ENCODE measurements at places on chromosomes 6 and 20.

- no peak for DNase-seq
Observed at GRCh38 chr6:7314414-7314813, 1.4 kb upstream of the SSR1 start.

DNA sequence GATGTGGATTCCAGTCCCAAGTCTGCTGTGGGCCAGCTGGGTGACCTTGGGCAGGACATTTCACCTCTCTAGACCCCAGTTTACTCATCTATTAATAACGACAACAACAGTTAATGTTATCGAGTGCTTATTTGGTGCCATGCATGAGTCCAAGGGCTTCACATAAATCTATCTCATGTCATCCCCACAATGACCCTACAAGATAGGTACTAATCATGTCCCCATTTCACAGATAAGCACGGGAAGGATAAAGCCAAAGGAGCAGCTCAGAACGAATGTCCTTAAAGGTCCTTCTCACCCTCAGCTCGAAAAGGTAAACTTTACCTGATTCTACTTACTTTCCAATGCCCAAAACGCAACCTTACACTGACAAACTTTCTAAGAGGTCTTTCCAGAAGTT is 35.7 kb downstream of the TRAM2 start:
- no peak for DNase-seq

DNA sequence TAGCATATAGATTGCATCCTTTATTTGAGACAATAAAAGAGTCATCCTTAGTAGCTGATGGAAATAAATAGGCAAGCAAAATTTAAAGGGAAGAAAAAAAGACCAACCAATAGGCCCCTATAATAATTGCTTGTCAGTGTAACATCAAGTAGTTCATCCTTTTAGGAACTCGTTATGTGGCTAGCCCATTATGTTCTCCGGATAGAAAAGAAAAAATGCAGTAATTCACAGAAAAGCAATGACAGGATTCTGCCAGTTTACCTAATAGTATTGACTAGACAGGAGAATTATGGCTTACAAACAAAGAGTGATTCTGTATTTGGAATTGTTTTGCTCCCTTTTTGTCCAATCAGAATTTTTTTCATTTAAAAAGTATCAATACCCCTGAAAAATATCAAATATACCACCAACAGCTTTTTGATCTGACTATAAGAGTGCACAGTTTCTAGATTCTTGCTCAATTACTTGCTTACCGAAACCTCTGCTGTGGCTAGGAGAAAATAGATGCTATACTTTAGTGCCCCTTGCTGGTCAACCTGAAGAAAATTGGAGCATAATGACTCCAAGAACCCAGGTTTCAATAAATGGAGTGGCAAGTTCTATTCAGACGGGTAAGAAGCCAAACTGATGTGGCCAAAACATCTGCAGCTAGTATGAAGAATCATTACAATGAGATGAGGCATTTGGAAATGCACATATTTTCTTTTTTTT is 91.5 kb upstream of the SASH1 start:
- DNase-seq = no peak

- DNase-seq = no peak
Observed at GRCh38 chr6:162709431-162709830, 18.1 kb downstream of the PRKN start.

GRCh38 chr20:59160389-59161115 is 3.1 kb upstream of the ZNF831 start:
- DNase-seq = peak; percentile 40

DNA sequence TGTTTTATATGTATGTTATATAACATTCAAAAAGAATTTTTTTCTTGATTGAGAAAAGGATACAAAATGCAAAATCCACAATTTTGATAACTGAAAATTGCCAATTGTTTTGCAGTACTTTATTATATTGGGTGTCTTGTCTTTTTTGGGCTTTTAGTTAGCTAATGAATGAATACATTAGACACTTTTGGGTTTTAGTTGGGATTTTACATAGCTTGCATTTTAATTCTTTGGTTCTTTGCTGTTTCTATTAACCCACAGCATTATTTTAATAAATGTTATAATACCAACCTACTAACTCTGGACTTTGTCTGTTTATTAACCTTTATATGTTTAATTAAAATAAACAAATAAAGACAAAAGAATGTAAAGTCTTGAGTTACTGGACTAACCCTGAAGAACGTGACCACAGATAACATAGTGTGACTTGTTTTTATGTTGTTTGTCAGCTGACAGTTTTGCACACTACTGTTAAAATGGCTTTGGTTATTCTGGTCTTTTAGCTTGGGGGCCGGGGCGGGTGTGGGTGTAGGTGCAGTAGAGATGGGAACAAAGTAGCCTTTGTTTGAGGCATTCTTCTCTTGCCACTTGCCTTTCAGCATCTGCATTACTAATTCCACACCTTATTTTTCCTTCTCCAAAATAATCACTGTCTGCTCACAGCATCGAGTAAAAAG is 159.1 kb downstream of the QKI start:
- DNase-seq = peak; percentile 77

GRCh38 chr6:23154159-23154558 is 584.8 kb downstream of the HDGFL1 start:
- DNase-seq = no peak

Measured in islet precursor cell (in vitro differentiated cells).